Right kidney (tissue), 9 donors: ENCODE measurements at places on chromosomes 6 and 20.

GRCh38 chr20:47343007-47343472 is 13.5 kb downstream of the ZMYND8 start:
- no peak for DNase-seq

DNA sequence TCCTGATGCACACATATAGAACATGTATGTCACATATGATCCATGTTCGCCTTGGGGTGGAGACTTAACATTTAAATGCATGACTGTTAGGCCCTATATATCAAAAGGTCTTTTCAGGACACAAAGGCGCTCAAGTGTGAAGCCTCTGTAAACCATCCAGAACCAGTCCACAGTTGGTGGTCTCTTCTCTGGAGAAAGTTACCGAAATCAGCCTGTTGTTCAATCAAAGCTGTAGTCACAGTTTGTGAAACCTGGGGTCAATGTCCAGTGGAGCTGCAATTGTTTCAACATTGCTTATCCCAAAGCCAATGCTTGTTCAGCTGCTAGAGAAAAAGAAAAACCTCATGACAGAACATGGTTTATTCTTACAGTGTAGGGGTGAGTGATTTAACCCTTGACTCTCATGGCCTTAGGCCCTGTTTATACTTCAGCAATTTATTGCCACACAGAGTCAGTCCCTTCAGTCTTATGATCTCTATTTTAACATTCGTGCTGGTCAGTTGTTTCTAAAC is 193.6 kb upstream of the CST7 start:
- peak; percentile 22 for DNase-seq

- DNase-seq, result peak; percentile 17
Observed at GRCh38 chr6:85677234-85677956, 34.7 kb upstream of the SYNCRIP start.

DNA sequence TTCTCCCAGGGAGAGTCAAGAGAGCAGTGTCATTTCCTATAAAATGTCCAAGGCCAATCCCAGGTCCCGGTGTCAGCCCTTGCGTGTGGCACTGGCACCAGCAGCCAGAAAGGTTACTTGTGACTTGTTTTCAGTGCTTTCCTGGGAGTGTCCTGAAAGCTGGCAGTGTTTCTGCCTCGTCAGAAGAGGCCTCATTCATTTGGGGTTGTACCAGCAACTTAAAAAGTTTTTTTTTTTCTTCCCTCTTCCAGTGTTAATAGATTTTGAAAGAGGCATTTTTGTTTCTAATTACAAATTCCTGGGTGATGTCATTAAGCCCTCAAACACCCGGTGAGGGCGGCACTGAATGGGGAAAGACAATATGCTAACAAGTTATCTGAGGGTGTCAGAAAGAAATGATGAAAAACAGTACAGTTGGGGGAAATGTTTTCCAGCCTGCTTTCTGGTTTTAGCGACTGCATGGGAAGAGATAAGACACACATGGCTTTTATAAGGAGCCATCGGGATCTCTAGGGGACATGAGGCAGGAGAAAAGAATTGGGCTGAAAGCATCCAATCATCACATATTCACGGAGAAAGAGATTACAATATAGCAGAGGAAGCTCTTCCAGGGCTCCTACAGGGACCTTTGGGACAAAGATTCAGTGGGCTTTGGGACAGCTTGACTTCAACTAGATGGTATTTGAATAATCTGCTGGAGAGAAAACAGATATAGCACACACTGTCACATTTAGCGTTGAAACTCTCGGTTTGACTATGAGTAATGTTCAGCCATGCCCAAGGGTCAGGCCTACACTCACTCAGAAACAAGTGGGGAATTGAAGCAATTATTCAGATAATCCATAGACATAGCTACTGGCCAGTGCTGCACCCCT is 153.0 kb downstream of the BCAS1 start:
- DNase-seq, result no peak

GRCh38 chr6:129368076-129368475 is 341.9 kb downstream of the ARHGAP18 start:
- no peak for DNase-seq

GRCh38 chr20:14335052-14335451 is 2.4 kb downstream of the FLRT3 start:
- DNase-seq, result peak; percentile 45
